ENCODE measurements at places on chromosomes 7 and 10.

- no peak overlapping the region for H3K4me3 ChIP-seq
- H3K27me3 ChIP-seq = peaks cover 78% of the 10 kb centered on the region
- H3K27ac ChIP-seq = no peak overlapping the region
- no peak for DNase-seq
These were observed 12.1 kb upstream of the NPVF start for GRCh38 chr7:25240340-25240739.

- H3K27me3 ChIP-seq = no peaks in the 10 kb centered on the region
- no peak overlapping the region for H3K27ac ChIP-seq
- H3K36me3 ChIP-seq = peaks cover 8% of the 10 kb centered on the region
These were observed 10.0 kb downstream of the SVOPL start for GRCh38 chr7:138691178-138691577.

GRCh38 chr10:36808625-36809362, 316.6 kb upstream of the ANKRD30A start:
- H3K36me3 ChIP-seq = no peaks in the 10 kb centered on the region
- H3K27me3 ChIP-seq = no peaks in the 10 kb centered on the region
- H3K4me1 ChIP-seq = no peaks in the 10 kb centered on the region
- no peak overlapping the region for H3K4me3 ChIP-seq

- H3K27ac ChIP-seq = no peak overlapping the region
- no peak overlapping the region for H3K4me3 ChIP-seq
- H3K4me1 ChIP-seq = peaks cover 4% of the 10 kb centered on the region
- H3K27me3 ChIP-seq = 0 out of 2 replicates have a peak, but pooled peaks cover 4% of the 10 kb centered on the region
- DNase-seq = no peak
These were observed 358.2 kb downstream of the FGFR2 start for GRCh38 chr10:121240011-121240410.

DNA sequence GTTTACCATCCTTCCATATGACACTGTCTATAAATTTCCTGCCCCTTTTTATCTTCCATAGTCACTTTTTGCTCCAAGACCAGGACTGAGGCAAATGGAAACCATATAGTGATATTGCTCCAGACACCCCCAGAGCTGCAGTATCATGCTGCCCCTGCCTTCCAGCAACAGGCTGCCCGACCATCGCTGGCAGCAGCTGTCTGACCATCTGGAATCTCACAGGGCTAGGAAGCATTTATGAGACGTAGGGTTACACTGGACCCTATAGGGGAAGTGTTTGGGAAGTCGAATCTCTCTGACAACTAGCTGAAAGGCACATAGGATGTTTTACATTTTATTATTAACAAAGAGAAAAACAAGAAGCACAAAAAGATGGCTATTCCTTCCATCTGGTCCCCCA, 19.4 kb downstream of the ENO4 start:
- H3K27me3 ChIP-seq = peaks cover 3% of the 10 kb centered on the region
- DNase-seq = no peak
- H3K36me3 ChIP-seq = peaks cover 11% of the 10 kb centered on the region
- H3K27ac ChIP-seq = no peak overlapping the region
- H3K4me3 ChIP-seq = no peak overlapping the region
- H3K4me1 ChIP-seq = peaks cover 36% of the 10 kb centered on the region

- DNase-seq = no peak
- H3K27ac ChIP-seq = no peak overlapping the region
- H3K36me3 ChIP-seq = peaks cover 2% of the 10 kb centered on the region
- no peaks in the 10 kb centered on the region for H3K27me3 ChIP-seq
These were observed 70.5 kb upstream of the DIP2C start for GRCh38 chr10:759898-760477.

GRCh38 chr7:155807789-155808548, 4.3 kb downstream of the SHH start:
- no peak for DNase-seq
- H3K4me1 ChIP-seq = peaks cover 55% of the 10 kb centered on the region
- H3K27me3 ChIP-seq = peaks cover 94% of the 10 kb centered on the region
- no peak overlapping the region for H3K27ac ChIP-seq
- no peaks in the 10 kb centered on the region for H3K36me3 ChIP-seq
- peak overlapping the region; percentile 63 for H3K4me3 ChIP-seq

DNA sequence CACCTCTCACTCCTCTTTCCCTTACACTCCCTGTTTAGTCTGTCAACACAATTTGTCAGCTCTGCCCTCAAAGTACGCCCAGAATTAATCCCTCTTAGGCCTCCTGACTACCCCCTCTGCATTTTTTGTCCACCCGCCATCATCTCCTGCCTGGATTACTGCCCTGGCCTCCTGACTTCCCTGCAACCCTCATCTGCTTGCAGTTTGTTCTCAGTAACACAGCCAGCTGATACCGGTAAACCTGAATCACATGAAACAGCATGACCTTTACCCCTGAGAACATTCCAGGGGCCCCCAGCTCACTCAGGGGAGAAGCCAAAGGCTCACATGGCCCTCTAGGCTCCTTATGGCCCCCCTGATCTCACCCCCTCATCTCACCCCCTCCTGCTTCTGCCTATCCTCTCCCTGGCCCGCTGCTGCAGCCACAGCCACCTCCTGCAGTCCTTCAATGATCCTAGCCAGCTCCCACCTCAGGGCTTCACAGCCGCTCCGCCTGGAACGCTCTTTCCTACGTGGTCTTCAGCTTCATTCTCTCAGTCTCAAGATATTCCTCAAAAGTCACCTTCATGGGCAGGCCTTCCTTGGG, 8.9 kb downstream of the C10orf53 start:
- H3K4me3 ChIP-seq = peak overlapping the region; percentile 59
- H3K4me1 ChIP-seq = peaks cover 56% of the 10 kb centered on the region
- H3K27ac ChIP-seq = no peak overlapping the region
- no peak for DNase-seq
- H3K36me3 ChIP-seq = peaks cover 32% of the 10 kb centered on the region
- H3K27me3 ChIP-seq = peaks cover 95% of the 10 kb centered on the region

DNA sequence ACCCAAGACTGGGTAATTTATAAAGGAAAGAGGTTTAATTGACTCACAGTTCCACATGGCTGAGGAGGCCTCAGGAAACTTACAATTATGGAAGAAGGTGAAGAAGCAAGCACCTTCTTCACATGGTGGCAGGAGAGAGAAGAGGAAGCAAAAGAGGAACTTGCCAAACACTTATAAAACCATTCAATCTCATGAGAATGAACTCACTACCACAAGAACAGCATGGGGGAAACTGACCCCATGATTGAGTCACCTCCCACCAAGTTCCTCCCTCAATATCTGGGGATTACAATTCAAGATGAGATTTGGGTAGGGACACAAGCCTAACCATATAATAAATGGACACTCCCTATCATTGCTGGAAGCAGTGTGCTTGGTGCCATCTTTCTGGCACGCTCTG, 506.3 kb downstream of the CALN1 start:
- no peaks in the 10 kb centered on the region for H3K36me3 ChIP-seq
- H3K4me1 ChIP-seq = no peaks in the 10 kb centered on the region

- H3K4me3 ChIP-seq = no peak overlapping the region
- H3K27ac ChIP-seq = peak overlapping the region; percentile 89
- H3K36me3 ChIP-seq = no peaks in the 10 kb centered on the region
- H3K27me3 ChIP-seq = no peaks in the 10 kb centered on the region
- DNase-seq = no peak
These were observed 59.6 kb upstream of the CAPZA2 start for GRCh38 chr7:116802746-116803152.

DNA sequence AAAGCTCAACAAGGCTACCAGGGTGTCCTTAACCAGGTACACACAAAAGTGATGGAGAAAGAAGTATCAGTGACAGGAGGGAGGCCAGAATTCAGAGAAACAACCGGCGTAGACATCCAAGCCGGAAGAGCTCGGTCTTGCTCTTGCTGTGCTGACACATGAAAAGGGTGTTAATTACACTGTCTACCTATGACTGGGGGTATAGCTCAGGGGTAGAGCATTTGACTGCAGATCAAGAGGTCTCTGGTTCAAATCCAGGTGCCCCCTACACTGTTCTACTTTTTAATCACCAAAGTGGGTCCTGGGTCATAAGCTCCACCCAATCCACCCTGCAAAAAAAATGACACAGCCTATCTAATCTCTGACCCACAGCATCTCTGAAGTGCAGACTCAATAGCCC, 86.9 kb upstream of the ZNF746 start:
- no peak overlapping the region for H3K4me3 ChIP-seq
- H3K36me3 ChIP-seq = peaks cover 79% of the 10 kb centered on the region
- no peak overlapping the region for H3K27ac ChIP-seq
- H3K4me1 ChIP-seq = no peaks in the 10 kb centered on the region

DNA sequence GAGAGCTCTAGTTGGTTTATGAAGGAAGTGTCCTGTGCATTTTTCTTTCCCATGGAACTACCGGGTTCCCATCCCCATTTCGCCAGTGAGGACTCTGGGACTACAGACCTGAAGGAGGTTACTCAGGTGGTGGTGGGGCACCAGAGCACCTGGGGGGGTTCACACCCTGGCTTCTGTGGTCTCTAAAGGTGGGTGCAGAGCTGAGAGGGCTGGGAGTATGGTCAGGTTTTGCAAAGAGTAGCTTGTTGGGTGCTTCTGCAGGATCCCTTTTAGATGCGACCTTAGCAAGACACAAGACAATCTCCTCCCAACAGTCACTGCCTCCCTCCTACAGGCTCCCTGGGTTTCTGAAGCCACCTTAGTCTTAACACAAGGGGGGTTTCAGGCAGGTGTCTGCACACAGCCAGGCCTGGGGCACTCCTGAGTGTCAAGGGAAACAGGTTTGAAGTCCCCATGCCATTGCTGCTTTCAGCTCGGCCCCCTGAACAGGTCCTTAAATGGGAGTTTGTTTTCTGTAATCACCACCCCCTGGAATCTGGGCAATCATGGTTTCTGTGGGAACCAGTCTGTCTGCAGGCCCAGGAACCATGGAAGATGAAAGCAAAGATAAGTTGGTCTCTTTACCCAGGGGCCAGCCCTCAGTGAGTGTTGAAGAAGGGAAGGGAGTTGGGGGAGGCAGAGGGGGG, 9.9 kb upstream of the CXCL12 start:
- no peaks in the 10 kb centered on the region for H3K36me3 ChIP-seq
- H3K4me1 ChIP-seq = peaks cover 44% of the 10 kb centered on the region
- H3K4me3 ChIP-seq = no peak overlapping the region
- DNase-seq = no peak
- peaks cover 19% of the 10 kb centered on the region for H3K27me3 ChIP-seq

DNA sequence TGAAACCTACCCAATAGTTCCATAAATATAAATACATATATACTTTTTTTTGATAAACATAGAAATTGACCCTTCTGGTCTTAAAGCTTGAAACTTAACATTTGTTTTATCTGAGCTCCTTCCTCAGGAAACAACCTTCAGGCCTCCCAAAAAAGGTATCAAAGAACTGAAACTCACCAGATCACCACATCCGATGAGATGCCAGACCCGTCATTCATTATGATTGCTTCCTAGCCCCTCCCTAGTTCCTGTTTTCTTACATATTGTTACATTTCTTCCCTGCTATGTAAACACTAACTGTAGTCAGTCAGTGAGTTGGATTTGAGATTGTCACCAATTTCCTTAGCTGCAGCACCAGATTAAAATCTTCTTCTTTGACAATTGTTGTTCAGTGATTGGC, 663.6 kb downstream of the PCDH15 start:
- H3K27ac ChIP-seq = no peak overlapping the region
- peaks cover 3% of the 10 kb centered on the region for H3K4me1 ChIP-seq
- H3K4me3 ChIP-seq = no peak overlapping the region
- peaks cover 62% of the 10 kb centered on the region for H3K36me3 ChIP-seq

DNA sequence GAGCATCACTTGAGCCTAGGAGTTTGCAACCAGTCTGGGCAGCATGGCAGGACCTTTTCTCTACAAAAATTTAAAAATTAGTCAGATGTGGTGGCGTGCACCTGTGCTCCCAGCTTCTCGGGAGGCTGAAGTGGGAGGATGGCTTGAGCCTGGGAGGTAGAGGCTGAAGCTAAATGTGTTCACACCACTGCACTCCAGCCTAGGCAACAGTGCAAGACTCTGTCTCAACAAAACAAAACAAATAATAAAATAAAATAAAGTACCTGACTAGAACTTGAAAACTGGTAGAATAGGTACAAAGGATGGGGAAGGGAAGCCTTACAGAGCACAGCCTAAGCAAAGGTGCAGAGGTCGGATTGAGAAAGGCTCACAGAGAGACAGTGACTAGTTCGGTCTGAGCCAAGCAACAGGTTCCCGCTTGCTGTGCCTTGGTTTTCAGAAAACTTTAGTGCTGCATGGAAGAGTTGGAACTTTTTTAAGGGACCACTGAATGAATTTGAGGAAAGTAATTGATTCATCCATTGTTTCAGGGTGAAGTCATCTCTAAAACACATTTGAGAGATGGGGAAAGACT, 100.1 kb upstream of the STK17A start:
- no peak overlapping the region for H3K4me3 ChIP-seq
- no peaks in the 10 kb centered on the region for H3K27me3 ChIP-seq
- no peak for DNase-seq
- peaks cover 6% of the 10 kb centered on the region for H3K4me1 ChIP-seq

- H3K27ac ChIP-seq = no peak overlapping the region
- H3K27me3 ChIP-seq = no peaks in the 10 kb centered on the region
- H3K4me1 ChIP-seq = peaks cover 4% of the 10 kb centered on the region
- no peak for DNase-seq
- peaks cover 41% of the 10 kb centered on the region for H3K36me3 ChIP-seq
These were observed 1.4 kb downstream of the BCCIP start for GRCh38 chr10:125824736-125825135.

Data from WTC11 (cell line).